CD4-positive, alpha-beta T cell treated with Interleukin-17A for 4 hours (primary cell): ENCODE measurements at places on chromosomes 2 and 18.

DNA sequence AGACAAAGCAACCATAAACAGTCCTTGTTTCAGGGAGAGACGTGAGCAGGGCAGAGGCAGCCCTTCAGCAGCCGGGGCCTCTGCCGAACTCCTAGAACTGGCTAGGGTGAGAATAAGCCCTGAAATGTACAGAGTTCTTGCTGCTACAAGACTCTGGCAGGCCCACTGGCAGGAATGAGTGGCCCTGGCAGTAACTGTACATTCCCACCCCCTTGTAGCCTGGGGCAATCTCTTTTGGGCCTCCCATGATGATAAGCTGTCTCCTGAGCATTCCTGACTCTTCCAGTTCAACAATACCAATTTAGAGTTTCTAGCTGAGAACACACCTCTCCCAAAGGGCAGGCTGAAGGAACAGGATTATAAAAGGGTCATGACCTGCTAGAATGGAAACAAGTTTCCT, 54.3 kb downstream of the HAUS1 start:
- DNase-seq, result no peak

DNA sequence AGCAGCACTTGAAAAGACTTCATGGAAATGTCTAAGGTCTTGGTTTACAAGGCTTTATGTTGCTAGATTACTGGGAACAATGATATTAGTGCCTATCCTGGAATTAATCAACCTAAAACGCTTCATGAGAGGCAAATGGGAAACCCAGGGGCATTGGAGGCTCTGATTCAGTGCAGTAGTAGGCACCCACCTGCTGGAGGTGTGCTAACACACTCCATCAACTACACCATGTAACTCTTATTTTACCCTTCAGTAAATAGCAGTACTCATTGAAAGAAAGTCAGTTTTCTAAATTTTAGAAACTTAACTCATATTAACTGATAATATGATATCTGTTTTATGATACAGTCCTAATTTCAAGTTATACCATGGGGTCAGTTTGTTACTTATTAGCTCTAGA, 17.4 kb upstream of the HNRNPA3 start:
- DNase-seq, result no peak

- no peak for DNase-seq
These were observed 716.5 kb upstream of the RAB6C start for GRCh38 chr2:129262934-129263333.

GRCh38 chr18:26414901-26415440, 133.4 kb downstream of the KCTD1 start:
- no peak for DNase-seq

DNA sequence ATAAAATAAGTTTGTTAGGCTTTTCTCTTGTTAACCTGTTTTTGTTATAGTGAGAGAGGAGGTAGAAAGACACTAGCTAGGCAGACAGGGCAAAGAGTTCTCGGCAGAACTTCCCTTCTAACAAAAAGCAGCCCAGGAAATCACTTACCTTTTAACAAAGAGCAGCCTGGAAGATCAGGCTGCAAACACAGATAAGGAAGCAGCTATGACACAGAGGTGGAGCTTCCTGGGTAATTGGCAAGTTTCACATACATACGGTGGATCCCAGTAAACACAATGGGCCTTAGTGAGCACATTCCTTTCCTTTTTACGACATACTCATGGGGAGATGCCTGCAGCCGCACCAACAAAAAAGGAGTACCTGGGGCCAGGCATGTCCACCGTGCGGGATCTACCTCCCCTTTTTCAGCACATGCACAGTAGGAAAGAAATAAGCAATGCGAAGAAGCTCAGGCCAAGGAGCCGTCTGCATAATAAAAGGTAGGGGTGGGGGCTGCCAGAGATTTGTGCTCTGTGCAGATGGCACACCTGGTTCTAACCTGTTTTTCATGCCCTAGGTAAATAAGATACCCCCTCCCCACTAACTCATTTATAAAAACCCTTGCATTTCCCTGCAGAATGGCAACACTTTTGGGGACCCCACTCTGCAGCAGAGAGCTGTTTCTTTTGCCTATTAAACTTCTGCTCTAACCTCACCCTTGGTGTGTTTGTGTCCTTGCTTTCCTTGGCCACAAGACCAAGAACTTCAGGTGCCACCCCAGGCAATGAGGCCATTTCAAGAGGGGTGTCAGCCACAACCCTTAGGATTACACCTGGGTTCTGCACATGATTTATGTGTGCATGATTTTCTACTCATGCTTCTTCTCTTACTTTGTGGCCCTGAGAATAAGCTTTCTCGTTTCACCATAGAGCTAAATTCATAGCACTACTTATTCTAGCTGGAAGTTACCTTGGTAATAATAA, 26.5 kb downstream of the MDH1 start:
- DNase-seq, result no peak

DNA sequence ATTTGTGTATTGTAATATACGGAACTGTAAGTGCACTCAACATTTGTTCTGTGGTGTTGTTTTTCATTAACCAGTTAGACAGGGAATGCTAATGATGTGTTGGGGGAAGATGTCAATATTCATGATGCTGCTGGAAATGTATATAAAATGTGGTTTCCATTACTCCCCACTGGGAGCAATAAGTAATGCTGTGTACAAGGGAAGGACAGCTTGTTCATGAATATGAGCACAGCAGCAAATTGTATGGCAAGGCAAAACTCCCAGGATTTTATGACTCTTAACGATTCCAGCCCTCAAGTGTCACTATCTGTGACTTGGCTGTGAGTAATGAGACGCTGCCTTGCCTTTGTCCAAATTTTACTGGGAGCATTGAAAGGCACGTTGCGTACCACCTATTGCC, 312.4 kb upstream of the DDX18 start:
- no peak for DNase-seq

- no peak for DNase-seq
These were observed 5.4 kb downstream of the COLEC11 start for GRCh38 chr2:3600256-3600855.

- no peak for DNase-seq
These were observed 164.3 kb upstream of the ARL4C start for GRCh38 chr2:234661175-234661574.

- DNase-seq, result no peak
These were observed 112.4 kb upstream of the ID2 start for GRCh38 chr2:8569332-8569930.

DNA sequence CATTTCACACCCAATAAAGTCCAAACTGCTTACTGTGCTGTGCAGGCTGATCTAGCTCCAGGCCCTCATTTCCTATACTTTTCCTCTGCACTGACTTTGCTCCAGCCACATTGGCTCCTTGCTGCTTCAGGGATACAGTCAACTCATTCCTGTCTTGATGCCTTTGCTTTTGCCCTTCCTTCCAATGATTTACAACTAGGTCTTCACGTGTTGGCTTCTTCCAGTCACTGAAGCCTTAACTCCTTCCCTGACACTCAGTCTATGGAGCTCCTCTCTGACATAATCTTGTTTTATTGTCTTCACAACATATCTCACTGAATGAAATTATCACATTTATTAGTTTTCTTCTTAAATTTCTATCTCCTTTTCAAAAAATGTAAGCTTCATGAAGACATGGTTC, 16.9 kb upstream of the C18orf32 start:
- no peak for DNase-seq

DNA sequence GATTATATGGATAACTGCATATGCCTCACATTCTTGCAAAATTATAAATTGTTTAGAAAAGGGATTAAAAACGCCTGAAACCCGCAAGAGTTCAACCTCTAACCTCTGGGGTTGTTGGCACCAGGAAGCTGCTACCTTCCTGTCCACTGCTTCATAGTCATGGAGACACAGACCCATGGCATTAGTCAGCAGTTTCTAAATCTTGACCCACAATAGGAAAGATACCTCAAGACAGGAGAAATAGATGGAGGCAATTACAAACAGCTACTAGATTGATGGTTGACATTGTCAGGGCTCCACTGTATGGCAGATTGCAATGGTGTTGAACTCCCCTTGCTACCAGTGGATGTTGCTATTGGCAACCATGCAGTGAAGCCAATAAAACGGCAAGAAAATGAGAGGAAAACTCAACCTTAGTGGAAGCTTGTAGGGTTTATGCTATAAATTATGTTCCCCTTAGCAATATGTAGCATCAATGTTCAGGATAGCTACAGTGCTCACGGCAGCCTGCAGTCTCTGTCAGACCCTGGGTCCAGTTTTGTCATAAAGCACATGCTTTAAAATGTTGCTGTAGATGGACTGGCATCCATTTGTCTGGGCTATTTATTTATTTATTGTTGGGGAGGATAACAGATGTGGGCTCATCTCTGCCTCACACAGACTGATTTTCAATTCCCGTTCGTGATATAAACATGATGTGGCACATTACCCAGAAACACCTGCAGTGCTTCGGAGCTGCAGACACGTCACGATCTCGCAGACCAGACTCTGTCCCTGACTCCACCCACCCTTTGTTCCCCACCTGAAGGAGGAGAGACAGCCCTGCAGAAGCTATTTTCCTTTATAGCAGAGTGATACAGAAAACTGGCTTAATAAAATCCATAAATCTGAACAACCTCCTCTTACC, 233.4 kb downstream of the AGPS start:
- no peak for DNase-seq

DNA sequence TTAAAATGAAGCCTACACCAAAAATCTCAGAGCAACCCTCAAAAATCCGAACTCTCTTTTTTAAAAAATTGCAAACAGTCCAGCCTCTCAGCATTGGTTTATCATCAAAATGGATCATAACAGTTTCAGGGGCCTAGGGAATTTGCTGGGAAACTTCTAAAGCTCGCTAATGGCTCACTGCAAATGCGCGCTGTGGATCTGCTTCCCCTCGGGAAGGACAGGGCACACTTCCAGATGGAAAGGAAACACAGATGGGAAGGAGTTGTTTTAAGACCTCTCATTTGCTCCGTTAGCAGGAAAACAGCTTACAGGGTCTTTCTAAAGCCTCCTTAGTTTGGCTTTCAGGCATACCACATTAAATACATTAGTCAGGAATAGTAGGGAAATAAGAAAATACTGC, 27.2 kb downstream of the FECH start:
- no peak for DNase-seq

DNA sequence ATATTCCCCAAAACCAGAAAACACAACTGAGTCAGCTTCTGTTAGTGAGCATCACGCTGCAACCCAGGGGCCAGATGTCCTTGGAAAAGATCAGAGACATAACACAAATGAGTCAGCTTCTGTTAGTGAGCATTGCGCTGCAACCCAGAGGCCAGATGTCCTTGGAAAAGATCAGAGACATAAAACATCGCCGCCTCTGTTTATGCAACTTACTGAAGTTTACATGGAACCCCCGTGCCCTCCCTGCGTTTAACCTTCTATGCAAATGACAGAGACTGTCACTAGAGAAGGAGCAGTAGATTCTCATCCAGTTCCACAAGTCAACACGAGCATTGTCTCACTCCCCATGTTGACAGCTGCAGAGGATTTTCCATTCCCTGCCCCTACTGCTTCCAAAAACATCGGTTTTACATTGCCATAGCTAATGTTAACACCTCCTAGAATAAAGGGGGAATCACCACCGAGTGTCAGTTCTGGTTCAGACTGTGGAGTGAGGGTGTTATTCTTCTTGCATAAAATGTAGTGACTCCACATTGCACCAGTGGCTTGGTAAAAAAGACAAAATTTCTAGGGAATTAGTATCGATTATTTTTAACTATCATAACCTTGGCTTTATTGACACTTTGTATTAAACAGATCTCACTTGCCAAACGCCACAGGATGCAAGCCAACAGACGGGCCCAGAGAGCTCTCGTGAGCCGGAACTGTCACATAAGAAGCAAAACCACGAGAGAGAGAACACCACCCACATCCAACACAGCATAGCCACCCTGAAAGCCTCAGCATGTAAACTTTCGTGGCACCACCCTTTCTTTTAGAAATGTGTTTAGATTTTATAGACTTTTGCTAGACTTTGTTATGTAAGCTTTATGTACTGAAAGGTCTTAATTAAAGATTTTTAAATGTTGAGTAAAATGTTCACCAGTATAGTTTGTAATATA, 87.7 kb downstream of the SH3YL1 start:
- DNase-seq, result peak; percentile 71

DNA sequence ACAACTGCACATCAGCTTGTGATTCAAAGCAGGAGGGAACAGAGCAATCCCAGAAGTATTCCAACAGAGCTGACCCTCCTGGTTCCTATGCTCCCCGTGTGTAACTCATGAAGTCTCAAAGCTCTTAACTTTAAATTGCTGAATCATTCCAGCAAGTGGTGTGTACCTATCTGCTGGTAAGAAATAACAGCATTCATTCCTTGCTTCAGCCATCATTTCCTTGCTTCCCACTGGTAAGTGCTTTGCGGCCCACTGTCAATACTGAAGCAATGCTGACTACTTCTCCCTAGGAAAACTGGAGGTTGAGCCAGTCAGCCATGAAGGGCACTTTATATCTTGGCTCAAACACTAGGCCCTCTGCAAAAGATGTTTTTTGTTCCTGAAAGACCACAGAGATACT, 222.4 kb downstream of the EXOC6B start:
- DNase-seq, result no peak

DNA sequence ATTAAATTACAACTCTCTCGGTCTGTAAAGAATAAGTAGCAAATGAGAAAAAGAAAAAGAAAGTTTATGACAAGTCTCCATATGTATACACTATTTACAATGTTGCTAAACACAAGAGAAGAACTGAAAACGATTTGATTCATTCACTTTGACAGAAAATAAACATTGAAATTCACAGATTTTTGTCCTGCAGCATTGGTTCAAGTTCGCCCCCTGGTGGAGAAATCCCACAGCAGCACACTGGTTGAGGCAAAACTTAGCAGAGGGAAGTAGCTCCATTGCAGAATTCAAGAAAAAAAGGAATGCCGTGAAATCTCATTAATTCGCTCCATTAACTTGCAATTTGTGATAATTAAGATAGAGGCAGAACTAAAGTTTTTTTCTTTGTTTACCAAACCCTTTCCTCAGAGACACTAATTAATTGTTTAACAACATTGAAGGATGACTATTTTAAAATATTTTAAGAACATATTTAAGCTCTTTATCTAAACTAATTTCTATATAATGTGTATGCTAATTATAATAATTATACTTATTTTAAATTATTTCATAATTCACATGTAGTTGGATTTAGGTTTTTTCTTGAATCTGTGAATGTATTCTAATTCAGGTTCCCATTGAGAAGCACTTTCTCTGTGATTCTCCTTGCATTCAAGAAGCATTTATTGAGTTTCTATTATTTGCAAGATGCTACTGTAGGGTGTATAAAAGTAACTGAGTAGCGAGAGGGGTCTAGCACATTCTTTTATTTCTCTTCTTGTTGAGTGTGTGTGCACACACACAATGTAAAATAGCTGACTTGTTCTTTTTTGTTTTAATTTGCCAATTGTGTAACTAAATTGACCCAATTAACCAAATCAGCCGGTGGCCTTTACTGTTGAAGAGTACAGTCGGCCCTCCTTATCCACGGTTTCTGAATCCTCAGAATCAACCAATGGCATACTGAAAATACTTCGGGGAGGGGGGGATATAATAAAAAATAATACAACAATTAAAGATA, 74.1 kb downstream of the COL4A3 start:
- DNase-seq, result peak; percentile 71
